ENCODE measurements at places on chromosomes 7 and 10.

DNA sequence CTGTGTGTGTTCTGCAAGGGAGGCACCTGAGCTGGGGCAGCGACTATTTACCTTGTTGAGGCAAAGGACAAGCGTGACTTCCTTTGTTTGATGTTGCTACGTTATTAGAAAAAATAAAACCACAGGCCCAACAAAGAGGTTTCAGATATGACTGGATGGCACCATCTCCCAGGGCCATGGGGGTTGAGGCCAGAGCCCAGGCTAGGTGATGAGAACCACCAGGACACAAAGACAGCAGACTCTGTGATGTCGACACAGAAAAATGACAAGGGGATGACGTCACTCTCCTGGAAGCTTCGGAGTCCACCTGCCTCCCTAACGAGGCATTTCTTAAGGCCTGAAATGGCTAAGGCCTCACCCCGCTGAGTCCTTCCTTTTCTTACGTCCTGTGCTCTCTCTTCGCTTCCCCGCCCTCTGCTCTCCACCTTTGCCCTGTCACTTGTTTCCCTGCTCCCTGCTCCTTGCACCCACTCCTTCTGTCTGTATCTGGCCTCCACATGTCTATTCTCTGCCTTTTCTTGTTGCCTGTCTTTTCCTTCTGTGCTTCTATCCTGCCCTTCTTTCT lies 83.0 kb upstream of the ADRB1 start:
- DNase-seq: peak; percentile 45

- no peak for DNase-seq
These were observed 305.7 kb downstream of the ELMO1 start for GRCh38 chr7:37142958-37143357.

DNA sequence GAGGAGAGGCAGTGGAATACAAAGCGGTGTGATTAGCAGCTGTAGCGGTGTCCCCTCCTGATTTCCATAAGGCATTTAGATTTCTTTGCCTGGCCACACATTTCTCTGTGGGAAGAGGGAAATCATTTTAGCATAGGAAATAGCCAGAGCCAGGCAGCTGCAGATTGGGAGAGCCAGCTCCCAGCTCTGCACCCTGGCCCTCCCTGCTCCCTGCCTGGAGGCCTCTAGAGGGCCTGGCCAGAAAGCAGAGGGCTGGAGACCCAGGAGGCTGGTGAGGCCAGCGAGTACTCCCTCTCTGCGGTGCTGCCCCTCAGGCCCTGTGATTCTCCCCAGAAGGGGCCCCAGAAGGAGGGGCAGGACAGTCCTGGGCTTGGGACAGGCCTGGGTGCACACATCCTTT lies 85.7 kb downstream of the C10orf105 start:
- DNase-seq: no peak

DNA sequence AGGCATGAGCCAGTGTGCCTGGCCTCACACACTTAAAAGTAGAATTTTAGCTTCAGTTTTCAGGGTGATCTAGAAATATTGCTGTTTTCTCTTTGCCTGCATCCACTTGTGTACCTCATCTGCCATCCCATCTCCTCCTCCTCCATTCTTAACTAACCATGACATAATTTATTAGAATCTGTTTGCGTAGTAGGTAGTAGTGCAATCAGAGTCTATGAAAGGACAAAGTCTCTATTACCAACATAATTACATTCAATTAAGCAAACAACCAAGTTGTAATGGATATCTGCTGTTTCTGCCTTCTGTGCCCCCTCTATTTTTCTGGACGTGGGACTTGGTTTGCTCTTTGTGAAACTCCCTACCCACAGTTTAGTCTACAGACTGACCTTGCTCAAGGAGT lies 72.9 kb downstream of the CDK14 start:
- no peak for DNase-seq

- no peak for DNase-seq
These were observed 25.4 kb upstream of the TM9SF3 start for GRCh38 chr10:96612055-96612830.

- DNase-seq: no peak
These were observed 8.7 kb upstream of the EN2 start for GRCh38 chr7:155449008-155449868.

DNA sequence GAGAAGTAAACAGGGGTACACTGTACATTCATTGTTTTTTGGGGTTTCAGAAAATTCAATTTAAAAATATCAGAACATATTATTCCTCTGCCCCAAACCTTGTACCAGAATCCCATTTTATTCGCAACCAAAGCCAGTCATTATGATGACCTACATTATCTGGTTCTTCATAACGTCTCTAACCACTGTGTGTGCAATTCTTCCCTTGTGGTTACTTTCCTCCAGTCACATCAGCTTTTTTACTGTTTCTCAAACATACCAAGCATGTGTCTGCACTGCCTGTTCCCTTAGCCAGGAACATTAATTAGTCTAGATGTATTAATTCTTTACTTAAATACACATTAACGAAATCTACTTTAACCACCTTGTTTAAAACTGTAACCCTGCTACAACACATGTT lies 64.8 kb downstream of the THSD7A start:
- DNase-seq: no peak

DNA sequence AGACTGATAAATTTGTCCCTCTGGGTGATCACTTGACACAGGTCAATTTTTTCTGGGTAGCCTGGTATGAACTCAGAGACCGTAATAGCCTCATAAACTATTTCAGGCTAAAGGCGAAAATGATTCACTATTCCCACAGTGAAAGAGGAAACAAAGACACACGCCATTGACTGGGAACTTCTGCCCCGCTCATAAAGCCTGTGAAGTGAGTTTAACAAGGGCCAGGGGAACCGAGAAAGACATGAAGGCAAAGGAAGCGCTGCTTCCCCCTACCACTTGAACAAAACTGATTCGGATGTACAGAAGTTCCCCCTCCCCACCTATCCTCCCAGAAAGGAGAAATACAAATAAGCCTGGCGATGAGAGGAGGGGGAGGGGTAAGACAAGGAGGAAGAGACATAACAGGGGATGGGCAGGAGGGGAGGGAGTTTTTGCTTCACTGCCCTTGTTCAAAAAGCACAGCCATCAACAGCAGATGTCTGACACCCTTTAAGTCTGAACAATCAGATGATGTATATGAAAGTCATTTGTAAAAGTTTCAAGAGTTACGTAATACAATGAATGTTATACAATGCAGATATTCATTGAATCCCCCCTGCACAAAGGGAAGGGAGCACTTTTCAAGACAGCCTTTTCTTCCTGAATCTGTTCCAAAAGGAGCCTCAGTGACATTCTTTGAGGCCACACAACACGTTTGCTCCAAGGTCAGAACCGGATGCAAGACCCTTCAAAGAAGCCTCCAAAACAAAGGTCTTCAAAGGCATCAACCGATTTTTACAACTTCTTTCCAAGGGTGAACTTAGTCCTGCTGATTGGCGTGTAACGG lies 734 bp downstream of the ABCB4 start:
- no peak for DNase-seq

- DNase-seq: no peak
These were observed 34.5 kb downstream of the MAD1L1 start for GRCh38 chr7:2198206-2198605.

- no peak for DNase-seq
These were observed 707.4 kb upstream of the NRP1 start for GRCh38 chr10:34041871-34042270.

GRCh38 chr7:128210590-128211570 lies 30.2 kb upstream of the LEP start:
- DNase-seq: no peak

DNA sequence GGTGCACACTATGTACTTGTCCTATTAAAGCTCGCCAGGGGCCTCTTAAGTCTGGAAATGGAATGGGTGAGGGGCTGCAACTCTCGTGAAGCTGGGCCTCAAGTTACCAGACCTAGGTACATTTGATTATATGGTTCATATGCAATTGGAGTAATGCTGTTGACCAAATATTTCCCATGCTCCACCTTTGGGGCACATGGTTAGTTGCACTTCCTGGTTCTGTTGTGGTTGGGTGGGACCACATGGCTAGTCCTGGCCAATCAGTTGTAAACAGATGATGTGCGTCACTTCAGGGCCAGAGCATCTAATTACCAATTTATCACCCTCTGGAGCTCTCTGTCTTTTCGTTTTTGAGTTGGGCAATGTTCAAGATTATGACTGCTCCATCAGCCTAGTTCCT lies 39.5 kb upstream of the OPN4 start:
- no peak for DNase-seq

DNA sequence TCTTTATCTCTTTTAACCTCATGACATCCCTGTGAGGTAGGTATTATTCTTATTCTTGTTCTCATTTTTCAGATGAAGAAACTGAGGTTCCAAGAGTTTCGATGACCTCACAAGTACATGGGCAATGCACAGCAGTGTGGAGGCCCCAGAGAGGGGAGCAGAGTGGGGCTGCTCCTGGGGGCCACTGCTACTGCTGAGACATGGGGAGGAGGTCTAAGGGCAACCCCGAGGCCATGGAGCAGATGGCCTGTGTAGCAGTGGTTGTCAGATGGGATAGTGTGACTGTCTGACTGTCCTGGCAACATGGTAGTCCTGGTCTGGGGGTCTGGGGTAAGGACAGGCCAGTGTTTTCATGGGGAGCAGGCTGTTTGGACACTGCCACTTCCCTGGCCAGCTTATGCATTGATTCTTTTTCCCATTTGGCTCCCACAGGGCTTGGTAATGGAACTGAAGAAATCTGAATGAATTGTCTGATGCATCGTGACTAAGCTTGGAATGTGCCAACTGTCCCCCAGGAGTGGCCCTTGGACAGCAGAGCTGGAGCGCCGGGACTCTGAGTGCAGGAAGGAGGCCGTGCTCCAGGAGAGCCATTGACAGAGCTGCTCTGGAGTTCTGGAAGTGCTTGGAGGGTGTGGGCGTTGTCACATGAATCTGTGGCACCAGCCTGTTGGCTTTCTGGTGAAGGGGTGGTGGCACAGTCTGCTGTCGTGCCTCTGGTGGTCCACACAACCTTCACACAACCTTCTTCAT lies 40.9 kb downstream of the ADRA2A start:
- DNase-seq: no peak

DNA sequence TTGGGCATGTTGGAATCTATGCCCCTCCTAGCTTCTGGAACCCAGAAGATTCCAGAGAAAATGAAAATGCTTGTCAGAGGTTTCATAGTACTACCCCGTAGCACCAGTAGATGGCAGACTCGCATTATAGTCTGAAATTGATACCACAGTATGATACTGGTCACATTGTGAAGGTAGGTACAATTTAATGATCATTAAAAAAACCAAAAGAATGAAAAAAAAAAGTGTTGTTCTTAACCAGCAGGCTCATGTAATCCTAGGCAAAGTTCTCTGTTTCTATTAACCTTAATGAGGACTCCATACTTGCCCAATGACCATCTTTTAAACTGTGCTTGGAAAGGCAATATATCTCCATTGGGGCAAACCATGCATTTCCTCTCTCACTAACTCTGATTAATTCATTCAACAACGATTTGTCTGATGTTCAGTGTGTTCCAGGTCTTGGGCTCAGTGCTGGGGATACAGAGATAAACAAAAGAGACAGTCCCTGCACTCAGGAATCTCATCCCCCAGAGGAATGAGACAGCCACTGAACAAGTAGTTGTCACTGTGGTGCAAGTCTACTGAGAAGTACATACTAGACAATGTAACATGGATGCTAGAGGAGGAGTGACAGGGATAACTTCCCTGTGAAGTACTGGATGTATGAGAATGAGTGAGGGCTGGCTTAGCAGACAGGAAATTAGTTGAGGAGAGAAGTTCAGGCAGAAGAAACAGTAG lies 223.5 kb upstream of the PHYHIPL start:
- no peak for DNase-seq

DNA sequence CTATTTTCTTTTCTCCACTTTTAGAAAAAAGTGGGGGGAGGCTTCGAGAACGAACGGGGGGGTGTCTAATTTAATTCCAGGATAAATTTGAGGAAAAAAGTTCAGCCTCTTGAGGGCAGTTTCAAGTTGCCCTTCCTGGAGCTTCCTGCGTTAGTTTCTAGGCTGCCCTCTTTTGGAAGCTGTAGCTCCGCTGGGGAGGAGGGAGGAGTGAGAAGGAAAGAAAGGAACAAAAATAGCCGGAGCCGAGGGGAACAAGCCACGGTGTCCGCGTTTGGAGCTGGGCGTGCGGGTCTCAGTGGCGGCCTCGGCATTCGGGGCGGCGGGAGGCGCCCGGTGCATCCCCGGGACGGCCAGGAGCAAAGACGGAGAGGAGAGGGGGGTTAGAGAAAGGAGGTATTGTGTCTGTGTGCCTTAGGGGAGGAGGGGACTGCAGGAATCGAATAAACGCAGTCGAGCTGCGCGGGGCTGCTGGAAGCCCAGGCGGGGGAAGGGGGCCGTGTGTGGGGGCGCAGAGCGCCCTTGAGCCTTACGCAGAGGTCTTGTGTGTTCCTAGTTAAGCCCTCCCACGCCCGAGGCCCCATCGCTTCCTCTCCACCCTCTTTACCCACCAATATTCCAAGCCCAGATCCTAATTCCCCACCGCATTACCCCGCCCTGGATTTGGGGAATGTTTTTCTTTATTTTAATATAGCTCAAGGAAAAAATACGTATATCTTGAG lies 2.0 kb upstream of the TNRC18 start:
- no peak for DNase-seq

DNA sequence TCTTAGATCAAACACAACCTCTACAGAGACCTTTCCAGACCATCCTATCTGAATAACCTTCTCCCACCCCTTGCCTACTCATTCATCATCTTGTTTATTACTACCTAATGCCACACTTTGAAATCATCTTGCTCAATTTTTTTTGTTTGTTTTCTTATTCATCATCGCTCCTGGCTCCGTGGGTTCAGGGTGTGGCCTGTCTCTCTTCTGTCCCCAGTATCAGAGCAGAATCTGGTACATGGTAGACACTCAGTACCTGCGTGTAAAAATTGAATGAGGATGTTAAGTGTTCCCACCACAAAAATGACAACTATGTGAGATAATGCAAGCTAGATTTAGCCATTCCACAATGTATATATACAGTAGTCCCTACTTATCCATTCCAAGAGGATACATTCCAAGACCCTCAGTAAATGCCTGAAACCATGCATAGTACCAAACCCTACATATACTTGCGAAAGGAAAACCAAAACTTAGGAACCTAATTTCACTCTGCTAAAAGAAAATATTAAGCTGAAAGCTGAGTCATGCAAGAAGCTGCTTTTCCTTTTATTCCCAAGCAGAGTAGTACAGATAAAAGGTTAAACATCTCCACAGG lies 72.1 kb upstream of the SEC61G start:
- DNase-seq: no peak

DNA sequence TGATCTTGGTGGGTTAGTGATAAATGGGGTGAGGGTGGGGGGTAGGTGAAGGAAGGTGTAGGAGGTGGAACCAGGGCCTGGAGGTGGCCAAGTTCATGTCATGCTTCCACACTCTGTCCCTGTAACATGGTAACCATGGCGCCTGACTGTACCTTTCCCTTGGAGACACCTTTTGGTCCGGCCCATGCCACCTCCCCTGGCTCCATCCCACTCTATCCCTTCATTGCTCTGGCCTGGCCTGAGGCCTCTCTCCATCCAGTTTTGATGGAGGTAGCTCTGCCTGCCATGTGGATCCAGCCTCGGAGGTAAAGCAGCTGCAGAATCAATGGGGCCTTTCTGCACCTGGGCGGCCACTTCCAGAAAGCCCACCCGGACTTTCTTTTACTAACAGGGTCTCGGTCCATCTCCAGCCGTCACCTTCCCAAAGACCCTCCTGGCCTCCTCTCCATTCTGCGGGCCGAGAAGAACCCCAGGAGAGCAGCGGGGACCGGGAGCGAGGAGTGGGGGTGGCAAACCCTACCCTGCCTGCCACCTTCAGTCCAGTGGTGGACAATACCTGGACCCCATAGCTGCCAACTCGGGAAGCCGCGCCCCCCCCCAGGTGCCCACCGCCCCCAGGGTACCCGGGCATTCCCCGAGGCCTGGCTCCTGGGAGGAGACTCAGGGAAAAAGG lies 504 bp upstream of the TRRAP start:
- no peak for DNase-seq

- DNase-seq: no peak
These were observed 70.7 kb upstream of the ADO start for GRCh38 chr10:62733654-62734293.

GRCh38 chr7:44277851-44278250 lies 47.5 kb downstream of the CAMK2B start:
- DNase-seq: no peak

All from CD4-positive, alpha-beta T cell treated with Interleukin-6 at 100 ng/mL for 8 hours (primary cell).